ENCODE measurements at places on chromosomes 11 and 22.

DNA sequence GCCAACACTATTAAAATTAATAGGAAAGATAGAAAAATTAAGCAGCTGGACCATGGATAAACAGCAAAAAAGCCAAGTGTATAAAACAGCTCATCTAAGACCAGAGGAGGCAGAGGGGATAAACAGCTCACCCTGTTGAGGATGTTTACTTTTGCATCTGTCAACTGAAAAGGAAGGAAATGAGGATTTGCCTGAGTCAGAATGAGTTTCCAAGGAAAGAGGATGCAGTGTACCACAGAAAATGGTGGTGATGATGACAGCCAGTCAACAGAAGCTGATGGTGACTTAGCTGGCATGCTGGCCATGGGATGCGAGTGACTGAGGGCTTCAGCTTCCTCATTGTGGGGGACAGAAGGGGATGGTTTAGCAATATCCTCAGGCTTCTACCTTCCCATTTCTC lies 183.5 kb downstream of the KIRREL3 start:
- DNase-seq = no peak

GRCh38 chr22:45212992-45213751 lies 27.5 kb downstream of the KIAA0930 start:
- DNase-seq = peak; percentile 68

DNA sequence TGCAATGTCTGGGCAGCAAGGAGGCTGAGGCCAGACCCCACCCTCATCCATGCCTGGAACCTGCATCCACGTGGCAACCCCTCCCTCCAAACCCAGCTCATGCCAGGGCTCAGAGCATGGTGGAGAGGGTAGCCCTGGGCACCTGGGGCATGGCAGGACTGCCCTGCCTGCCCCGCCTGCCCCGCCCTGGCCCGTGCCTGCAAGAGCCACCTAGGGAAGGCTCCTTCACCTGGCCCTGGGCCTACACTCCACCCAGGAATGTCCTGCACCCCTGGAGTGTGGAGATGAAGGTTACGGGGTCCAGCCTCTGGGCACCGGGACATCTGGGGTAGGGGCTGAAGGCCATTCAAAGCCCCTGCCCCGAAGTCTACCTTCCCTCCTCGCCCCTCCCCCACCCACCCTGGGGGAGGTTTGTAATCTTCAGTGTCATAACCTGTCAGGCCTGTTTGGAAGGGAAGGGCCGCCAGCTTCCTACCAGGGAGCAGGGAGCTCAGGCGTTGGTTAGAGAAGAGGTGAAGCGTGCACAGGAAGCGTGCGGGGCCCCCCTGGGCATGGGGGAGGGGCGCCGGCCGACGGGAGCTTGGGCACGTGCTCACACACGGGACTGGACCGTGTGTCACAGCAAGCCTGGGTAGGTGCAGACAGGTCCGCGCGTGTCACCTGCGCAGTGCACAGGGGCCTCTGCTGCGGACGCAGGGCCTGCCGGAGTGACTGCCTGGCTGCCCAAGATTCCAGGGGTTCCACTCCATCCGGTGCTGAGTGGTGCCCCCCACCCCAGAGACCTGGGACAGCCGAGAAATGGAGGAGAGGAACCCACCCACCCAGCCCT lies 30.7 kb upstream of the TH start:
- DNase-seq = no peak

DNA sequence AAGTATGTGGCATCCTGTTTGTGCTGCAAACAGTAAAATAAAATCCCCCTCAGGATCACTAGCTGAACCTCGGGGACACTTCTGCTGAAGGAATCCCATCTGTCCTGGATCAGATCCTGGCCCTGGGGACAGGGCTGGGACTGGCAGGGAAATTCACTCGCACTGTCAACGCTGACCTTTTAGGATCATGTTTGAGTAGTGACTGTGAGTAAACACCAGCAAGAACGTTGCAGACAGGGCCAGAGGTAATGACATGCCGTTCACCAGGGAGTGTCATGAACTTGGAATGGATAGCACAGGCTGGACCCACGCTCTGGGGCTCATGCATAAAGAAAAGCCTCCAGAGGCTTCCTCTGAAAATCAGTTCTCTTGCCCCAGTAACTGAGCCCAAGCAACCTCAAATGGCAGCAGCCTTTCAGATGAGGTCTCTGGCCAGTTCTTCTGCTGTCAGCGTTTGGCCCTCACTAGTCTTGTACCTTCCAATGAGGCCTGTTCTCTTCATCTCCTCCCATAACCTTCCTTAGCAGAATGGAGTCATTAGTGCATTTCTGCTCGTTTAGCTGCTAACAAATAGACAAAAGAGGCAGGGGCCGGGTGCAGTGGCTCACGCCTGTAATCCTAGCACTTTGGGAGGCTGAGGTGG lies 51.0 kb upstream of the BARX2 start:
- DNase-seq = peak; percentile 38

DNA sequence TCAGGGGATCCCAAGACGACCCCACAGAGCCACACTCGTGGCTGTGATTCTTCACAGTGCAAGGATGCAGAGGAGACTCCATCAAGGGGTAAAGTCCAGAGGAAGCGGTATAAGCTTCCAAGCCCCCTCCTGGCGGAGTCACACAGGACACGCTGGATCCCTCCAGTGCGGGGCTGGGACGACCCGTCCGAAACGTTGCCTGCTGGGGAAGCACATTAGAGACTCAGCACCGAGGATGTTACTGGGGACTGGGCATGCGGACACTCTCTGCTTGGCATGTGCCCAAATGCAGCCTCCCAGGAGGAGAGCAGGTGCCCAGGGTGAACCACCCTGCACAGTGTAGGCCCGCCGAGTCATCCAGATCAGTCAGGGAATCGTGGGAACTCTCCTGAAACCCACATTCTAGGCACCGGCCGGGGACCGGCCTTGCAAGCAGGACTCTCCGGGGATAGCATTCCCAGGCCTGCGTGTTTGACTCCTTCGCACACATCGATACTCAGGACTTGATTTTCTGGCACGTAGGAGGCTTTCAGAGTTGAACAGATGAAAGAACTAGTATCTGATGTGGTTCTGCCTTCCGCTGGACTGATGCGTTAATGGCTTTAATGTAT lies 229.8 kb downstream of the TBC1D22A start:
- no peak for DNase-seq

- no peak for DNase-seq
Observed at GRCh38 chr11:131253142-131253655, 117.2 kb upstream of the NTM start.

GRCh38 chr11:126132319-126132718 lies 69.7 kb upstream of the CDON start:
- DNase-seq = no peak

GRCh38 chr11:70016666-70017367 lies 61.3 kb upstream of the ANO1 start:
- peak; percentile 24 for DNase-seq

DNA sequence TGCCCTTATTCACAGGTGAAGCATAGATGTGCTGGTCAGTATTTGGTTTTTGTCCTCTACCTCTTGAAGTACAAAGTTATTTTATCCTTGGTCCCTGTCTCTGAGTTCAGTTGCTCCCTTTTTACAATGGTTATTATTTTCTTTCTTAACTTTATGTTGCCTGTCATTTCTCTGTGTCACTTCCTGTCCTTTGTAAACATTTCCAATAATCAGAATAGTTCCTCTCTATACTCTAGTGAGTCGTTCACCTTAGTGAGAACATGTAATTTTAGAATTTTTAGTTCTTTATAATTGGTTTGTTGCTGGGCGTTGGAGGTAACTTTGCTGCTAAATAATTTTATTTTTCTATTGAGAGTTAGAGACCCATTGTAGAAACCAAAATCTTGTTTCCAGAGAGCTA lies 16.0 kb downstream of the CSTPP1 start:
- DNase-seq = no peak

DNA sequence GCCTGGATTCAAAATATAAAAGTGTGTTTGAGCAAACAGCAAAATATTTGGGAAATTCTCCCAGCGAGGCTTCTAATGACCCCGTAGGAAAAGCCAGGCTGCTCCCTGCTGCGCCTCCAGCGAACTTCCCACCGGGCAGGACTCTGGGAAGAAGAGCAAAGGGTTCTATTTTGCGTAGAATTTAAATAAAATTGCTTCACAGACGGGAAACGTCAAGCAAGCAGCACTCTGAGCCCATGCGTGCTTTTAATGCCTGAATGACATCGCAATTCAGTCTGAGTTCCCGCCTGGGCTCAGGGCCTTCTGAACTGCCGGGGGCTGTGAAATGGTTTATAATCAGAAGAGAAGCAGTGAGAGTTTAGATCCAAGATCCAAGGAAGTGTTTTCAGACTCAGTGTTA lies 775.1 kb downstream of the BRD1 start:
- DNase-seq = no peak

GRCh38 chr11:133122256-133122655 lies 410.0 kb downstream of the OPCML start:
- DNase-seq = no peak

Measured in cardiac fibroblast (primary cell).